ENCODE measurements at places on chromosomes 2 and 18.

- DNase-seq = no peak
Observed at GRCh38 chr18:54440292-54440691, 82.6 kb downstream of the C18orf54 start.

GRCh38 chr18:57542126-57542525, 44.4 kb downstream of the FECH start:
- DNase-seq = no peak

- DNase-seq = no peak
Observed at GRCh38 chr2:26671691-26672090, 20.8 kb upstream of the KCNK3 start.

DNA sequence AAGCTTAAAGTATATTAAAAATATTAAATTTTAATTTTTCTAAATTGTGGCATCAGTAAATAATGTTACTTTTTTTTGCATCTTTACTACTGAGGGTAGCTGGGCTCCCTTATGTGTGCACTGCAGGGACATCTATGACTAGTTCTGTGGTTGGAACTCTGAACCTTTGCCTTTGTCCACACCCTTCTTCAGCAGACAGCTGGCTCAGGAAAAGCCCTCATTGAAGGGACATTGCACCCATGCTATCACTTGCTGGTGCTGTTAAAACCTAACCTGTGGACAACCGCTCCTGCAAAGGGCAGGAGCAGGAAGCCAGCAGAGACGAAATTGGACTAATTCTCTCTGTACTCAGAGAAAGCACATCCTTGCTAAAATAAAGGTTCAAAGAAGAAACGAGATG, 30.1 kb downstream of the MOCOS start:
- DNase-seq = no peak

GRCh38 chr2:98467082-98467536, 22.5 kb downstream of the INPP4A start:
- DNase-seq = no peak

All from stimulated activated CD8-positive, alpha-beta memory T cell treated with anti-CD3 and anti-CD28 coated beads, Interleukin-4, amount 100 ng/mL, for 1 hour (primary cell).